NCI-H748 treated with DMSO at 0.1 percent for 48 hours (cell line): ENCODE measurements at places on chromosomes 2 and 18.

DNA sequence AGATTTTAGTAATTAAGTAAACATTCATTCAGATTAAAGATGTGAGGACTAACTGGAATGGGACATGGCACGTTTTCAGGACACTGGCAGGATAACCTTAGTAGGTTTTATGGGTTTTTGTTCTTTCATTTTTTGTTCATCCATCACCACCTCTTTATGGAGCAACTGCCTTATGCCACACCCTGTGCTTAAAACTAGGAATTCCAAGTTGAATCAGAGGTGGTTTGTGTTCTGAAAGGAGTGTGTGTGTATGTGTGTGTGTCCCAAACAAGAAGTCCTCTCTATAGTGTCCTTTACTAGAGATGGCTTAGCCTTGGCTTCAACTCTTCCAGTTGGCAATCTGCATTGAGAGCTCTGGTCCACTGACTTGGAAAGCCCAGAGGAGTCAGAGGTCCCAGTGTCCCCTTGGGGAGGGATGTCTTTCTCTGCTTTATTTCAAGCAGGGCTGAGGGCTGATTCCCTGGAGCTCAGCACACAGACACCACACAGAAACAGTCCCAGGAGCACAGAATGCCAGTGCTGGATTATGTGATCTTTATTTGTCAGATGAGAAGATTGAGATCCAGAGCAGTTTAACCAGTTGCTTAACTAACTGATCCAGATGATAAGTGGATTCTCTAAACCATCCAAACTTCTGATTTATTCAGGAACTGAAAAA lies 25.2 kb downstream of the RHOB start:
- no peak for DNase-seq

DNA sequence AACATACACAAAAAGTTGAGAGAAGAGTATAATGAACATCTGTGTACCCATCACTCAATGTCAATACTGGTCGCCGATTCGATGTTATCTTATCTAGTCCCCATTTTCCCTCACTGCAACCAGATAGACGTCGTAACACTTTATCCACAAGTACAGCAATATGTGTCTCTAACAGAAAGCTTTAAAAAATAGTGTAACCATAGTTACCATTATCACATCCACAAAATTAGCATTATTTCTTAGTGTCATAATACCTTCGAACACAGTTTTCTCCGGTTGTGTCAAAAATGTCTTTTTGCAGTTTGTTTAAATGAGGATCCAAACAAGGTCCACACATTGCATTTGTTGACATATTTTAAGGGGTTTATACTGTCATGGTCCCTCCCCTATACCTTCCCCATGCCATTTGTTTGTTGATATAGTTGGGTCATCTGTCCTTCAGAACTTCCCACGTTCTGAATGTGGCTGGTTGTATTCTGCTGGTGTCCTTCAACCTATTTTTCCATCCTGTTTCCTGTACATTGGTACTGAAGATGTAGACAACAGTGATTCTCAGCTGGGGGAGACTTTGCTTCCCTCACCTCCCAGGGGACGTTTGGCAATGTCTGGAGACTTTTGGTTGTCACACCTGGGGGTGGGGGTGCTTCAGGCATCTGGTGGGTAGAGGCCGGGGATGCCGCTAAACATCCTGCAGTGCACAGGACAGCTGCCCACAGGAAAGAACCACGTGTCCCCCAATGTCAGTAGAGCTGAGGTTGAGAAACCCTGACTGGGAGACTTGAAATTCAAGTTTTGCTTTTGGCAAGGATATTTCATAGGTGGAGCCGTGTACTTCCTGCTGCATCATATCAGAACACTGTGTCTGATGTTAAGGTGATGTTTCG lies 72.7 kb upstream of the SPRED2 start:
- DNase-seq, result no peak

- no peak for DNase-seq
Measured at GRCh38 chr2:45439788-45440773, 171.0 kb downstream of the SRBD1 start.

- no peak for DNase-seq
Measured at GRCh38 chr18:46772357-46772756, 15.5 kb upstream of the ST8SIA5 start.

DNA sequence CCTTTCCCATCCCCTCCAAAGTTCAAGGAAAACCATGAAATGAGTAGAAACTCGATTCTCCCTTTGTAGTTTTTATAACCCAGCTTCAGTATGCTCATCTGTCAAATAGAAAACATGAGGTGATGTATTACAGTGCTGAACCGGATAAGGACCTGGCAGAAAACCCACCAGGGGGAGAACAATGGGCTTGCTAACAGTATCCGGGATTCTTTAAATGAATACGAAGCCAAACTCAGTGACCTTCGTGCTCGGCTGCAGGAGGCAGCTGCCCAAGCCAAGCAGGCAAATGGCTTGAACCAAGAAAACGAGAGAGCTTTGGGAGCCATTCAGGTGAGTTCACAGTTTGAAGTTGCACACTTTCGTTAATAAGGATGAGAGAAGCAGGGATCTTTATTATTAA lies 113.6 kb upstream of the TTC39C start:
- DNase-seq, result no peak

GRCh38 chr2:117738991-117739839 lies 75.3 kb upstream of the DDX18 start:
- no peak for DNase-seq

GRCh38 chr18:23519734-23520133 lies 16.4 kb downstream of the RMC1 start:
- no peak for DNase-seq

- DNase-seq, result no peak
Measured at GRCh38 chr18:39345321-39345720, 1779.7 kb upstream of the CELF4 start.

GRCh38 chr2:21033237-21034155 lies 10.4 kb downstream of the APOB start:
- no peak for DNase-seq

- peak; percentile 61 for DNase-seq
Measured at GRCh38 chr18:61322265-61322873, 10.9 kb upstream of the CDH20 start.

- DNase-seq, result no peak
Measured at GRCh38 chr2:239954166-239955086, 70.7 kb downstream of the NDUFA10 start.

DNA sequence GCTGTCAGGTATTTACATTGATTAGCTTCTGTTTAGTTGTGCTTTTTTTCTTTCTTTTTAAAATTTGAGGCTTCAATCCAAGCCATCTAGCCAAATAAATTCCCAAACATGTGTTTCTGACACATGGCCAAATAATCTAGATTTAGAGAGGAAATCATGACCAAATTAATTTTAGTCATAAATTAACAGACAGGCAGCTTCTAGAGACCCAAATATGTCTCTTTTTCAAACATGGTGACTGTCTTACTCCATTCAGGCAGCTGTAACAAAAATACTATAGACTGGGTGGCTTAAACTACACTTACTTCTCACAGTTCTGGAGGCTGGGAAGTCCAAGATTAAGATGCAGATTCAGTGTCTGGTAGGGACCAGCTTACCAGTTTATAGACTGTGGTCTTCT lies 23.2 kb upstream of the NAB1 start:
- no peak for DNase-seq
